ENCODE measurements at places on chromosomes 7 and 10. TPM values are rescaled to one million over a fixed set of nuclear protein-coding genes. Genes with fewer than 3 reads are reported as not detected.
A peak's percentile ranks its signal among the peaks of the same experiment; 100 is the strongest.

- no peak for DNase-seq
Measured at GRCh38 chr7:14303536-14303935, 314.1 kb upstream of the ETV1 start.

Gene SLC18A3
- total RNA-seq, result not detected

Gene KLF6
- 216 TPM for total RNA-seq

GRCh38 chr10:3805791-3806461 lies 20.9 kb upstream of the KLF6 start:
- DNase-seq, result no peak

DNA sequence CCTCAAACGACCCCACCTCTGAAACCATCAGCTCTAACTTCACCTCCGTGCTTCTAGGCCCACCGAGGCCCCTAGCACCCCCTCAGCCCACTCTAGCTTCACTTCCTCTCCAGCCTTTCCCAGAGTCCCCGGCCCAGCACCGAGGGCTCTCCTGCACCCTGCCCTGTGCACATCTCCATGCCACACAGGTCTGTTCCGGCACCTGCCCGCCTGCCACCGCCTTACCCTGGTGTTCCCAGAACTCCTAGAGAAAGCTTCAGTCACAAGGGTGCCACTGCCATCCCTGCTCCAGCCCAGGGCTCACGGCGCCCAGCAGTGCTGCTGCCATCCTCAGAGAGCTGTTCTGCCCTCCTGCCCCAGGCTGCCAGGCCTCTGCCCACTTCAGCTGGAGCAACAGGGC lies 61.3 kb upstream of the INSIG1 start:
- DNase-seq, result peak; percentile 70

GRCh38 chr7:16634271-16634738 lies 11.2 kb downstream of the ANKMY2 start:
- DNase-seq, result no peak

DNA sequence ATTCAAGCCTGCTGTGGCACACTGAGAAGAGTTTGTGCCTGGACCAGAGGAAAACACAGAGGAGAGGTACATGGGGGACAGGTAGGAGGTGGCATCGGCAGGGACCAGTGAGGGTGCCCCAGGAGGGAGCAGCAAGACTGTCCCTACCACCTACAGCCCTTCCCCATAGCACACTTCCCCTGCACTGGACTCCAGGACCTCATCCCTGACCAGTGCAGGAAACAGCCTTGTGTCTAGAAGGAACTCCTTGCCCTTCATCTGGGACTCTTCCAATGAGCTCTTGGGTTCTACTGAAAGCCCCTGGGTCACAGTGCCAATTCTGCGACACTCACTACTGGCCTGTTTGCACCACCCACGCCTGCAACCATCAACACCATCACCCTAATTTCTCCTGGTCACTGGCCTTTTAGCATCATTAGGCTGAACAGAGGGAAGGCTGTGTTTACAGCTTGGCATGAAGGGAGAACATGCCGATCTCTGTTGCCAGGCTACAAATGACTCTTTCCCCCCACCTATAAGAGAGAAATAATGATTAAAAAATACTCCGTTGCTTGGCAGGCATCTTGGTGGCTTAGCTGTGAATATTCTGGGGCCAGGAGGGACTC lies 371.9 kb upstream of the ZMIZ1 start:
- DNase-seq, result no peak

Gene MBL2
- not detected for total RNA-seq

Gene LRRC72
- not detected for total RNA-seq

GRCh38 chr10:95906677-95907455 lies 909 bp upstream of the CC2D2B start:
- DNase-seq, result no peak

DNA sequence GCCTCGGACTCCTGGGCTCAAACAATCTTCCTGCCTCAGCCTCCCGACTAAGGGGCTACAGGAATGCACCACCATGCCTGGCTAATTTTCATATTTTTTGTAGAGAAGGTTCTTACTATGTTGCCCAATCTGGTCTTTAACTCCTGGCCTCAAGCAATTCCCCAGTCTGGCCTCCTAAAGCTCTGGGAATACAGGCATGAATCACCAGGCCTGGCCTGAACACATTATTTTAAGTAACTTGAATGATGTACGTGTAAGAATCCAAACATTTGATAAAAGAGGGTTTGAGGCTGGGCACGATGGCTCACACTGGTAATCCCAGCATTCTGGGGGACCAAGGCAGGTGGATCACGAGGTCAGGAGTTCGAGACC lies 13.0 kb upstream of the BAMBI start:
- DNase-seq, result no peak

GRCh38 chr7:142881586-142882337 lies 3.8 kb downstream of the TRPV6 start:
- no peak for DNase-seq

DNA sequence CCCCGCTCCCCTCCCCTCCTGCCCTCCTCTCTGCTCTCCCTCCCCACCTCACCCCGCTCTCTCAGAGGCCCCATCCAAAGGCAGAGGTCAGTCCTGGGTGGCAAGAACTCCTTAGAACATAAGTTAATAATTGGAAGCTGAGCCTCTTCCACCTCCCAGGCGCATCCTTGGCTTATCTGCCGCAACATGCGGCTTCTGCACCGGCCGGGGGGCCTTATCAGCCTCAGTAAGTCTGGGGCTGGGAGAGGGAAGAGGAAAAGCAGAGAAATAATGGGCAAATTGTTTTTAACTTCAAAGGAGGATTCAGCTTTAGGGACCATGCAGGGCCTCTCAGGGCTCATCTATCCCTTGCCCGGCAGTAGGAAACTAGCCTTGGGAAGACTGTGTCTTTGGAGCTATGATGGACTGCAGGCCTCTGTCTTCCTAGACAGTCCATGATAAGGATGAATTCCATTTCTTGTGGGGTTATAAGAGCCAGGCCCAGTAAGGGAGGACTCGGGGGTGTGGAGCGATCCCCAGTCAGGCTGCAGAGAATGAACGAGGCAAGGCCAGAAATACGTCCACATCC lies 411.6 kb downstream of the PLXNA4 start:
- DNase-seq, result no peak

Gene NPC1L1
- 0.06 TPM for total RNA-seq

DNA sequence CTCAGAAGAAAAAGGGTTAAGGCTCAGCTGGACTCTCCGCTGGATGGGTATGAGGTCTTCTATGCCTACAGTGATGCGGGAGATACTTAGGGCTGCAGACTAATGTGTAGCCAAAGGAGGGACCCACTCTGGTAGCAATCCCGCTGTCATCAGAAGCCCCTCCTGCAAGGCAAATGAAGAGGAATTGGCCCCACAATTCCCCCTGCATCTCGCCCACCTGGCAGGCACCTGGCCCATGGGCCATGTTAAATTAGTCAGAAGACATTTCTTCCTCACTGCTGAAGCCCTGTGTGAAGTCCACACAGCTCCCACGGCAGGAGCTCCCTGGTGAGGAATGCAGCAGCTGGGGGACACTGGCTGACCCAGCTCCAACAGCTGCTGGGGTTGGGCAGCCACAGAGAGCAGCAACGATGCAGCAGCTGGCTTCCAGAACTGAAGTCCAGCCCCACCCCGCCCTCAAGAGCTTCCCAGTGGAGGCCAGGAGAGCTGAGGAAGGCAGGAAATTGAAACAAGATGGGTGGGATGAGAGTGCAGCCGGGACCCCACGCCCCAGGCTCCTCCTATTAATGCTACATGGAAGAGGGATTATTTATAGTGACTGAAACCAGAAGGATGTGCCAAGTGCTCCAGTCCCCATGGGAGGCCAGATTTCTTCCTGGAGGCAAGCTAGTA lies 5.5 kb downstream of the VSTM4 start:
- peak; percentile 40 for DNase-seq

- DNase-seq, result peak; percentile 78
Measured at GRCh38 chr10:48465860-48466521, 138.9 kb downstream of the ARHGAP22 start.

- no peak for DNase-seq
Measured at GRCh38 chr7:5082806-5083205, 37.1 kb downstream of the RBAK start.

DNA sequence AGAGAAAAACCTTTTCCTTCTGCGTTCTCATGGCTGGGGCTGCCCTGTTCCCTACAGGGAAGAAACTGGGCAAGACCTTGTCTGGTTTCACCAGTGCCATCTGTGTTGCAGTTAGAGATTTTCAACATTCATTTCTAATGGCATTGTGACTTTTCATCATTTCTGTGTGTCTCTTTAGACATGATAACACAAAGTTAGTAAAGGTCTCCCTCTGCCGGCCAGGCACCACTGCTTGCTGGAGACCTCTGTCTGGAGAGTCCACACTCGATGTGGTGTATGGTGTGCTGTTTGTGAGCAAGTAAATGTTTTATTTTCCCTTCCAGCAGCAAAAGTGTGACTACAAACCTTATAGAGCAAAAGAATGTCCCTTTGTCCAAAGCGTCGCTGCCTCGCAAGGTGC lies 213.5 kb downstream of the PAXIP1 start:
- DNase-seq, result no peak

Gene TBXAS1
- 67.9 TPM for total RNA-seq

DNA sequence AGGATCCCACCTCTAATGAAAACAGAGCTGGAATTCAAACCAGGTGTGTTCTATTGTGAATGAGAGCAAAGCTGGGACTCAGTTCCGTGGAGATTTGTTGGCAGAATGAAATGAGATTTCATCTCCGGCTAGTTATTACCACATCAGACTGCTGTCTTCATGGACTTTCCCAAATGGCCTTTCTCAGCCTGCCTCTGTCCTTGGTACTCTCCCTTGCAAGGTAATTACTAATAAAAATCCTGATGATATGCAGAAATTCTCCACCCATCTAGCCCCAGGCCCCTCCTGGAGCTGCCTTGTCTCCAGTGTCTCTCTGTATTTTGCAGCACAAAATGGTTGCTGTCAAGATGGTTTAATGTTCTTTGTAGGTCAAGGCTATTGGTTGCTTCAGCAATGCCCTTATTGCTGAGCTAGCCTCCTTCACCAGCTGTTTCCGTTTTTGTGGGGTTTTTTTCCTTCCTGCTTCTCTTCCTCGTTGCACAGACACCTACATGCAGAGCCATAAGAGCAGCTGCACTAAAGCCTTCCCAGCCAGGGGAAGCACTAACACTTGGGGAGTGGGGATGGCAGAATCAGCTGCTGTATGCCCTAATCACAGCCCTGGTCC lies 185.0 kb upstream of the GHITM start:
- no peak for DNase-seq

Gene RBP4
- total RNA-seq, result 18.0 TPM

DNA sequence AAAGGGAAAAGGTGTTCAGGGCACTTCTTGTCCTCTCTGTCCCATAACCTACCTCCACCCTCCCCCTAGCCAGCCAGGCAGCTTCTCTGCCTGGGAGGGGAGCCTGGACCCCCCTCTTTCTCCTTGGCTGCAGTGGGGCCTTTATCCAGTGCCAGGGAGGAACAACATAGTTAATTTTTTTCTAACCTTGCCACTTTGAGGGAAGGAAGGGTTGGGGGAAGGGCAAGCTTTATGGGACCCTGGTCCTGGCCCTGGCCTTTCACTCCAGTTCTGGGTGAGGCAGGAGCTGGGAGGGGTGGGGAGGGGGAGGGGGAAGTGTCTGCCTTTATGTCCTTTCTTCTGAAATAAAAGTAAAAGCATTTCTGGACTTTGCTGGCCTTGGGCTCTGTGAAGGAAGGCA lies 4.5 kb downstream of the VGF start:
- DNase-seq, result no peak

Gene LRRD1
- total RNA-seq, result not detected

Gene OLAH
- 2.4 TPM for total RNA-seq

- no peak for DNase-seq
Measured at GRCh38 chr7:29444267-29444666, 119.4 kb upstream of the PRR15 start.

GRCh38 chr10:131115801-131116200 lies 195.7 kb downstream of the TCERG1L start:
- DNase-seq, result no peak

GRCh38 chr7:129468547-129468946 lies 33.8 kb upstream of the SMKR1 start:
- DNase-seq, result no peak

DNA sequence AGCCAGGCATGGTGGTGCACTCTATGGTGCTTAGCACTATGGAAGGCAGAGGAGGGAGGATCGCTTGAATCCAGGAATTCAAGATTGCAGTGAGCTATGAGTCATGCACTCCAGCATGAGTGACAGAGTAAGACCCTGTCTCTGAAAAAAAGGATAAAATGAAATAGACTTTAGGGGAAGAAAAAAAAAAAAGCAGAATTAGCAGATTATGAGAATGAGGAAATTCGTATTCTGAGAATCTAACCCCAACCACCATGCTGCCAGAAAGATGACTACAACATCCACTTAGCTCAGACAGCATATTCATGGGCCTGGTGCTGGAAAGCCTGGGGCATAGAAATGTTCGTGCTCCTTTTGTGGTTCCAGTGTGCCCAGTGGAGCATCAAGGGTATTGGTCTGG lies 63.3 kb downstream of the TMEM26 start:
- DNase-seq, result no peak

Gene PRKCQ
- total RNA-seq, result 9.8 TPM

- DNase-seq, result no peak
Measured at GRCh38 chr10:90447831-90448230, 410.0 kb downstream of the HTR7 start.

DNA sequence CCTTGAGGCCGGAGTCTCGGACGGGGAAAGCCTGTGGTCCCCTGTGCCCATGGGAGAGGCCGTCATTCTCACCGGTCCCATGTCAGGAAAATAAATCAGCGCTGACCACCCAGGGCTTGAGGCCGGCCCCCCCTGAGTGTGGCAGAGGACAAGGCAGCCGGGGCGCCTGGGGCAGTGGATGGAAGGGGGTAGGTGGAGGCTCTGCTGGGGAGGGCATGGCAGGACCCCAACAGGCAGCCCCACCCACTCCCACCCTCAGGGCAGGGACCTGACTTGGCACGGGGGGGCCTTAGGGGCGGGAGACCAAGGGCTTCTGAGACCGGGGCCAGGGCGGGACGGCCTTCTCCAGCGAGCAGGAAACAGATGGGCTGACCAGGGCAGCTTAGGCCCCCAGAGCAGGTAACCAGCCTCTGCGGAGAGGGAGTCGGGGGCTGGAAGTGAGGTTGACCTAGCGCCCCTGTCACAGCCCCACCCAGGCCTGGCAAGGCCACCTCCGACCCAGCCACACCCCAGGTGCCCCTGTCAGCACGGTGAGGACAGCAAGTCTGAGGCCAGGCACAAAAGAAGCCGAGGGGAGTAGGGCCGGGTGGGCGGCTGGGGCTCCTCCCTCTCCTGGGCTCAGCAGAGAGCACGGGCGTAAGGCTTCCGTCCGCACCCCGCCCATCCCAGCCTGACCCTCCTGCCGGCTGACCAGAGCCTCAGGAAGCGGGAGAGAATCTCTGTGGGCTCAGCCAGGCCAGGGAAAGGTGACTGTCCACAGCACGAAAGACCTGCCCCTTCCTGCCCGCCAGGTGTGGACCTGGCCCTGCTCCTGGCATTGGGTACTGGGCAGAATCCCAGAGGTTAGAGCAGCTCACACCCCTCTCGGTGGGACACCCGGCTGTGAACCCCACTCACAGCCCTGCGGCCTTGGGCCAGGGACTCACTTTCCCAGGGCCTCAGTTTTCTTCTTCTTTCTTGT lies 87.4 kb downstream of the FOXL3 start:
- peak; percentile 18 for DNase-seq

Gene EPHA1
- total RNA-seq, result 11.0 TPM

- no peak for DNase-seq
Measured at GRCh38 chr7:88693131-88693530, 66.4 kb upstream of the ZNF804B start.

GRCh38 chr7:12951397-12951801 lies 264.0 kb downstream of the ARL4A start:
- DNase-seq, result no peak

GRCh38 chr10:116849248-116850057 lies at the start of gene ENO4:
ENO4 (plus strand) TSS chr10:116849499; CDS start chr10:116849567, 68 bp downstream.
- peak; percentile 82 for DNase-seq

GRCh38 chr7:81664304-81664703 lies 105.5 kb downstream of the HGF start:
- no peak for DNase-seq

- DNase-seq, result no peak
Measured at GRCh38 chr7:90239050-90239449, 5.9 kb upstream of the CFAP69 start.
